ENCODE measurements at places on chromosomes 16 and 17.

DNA sequence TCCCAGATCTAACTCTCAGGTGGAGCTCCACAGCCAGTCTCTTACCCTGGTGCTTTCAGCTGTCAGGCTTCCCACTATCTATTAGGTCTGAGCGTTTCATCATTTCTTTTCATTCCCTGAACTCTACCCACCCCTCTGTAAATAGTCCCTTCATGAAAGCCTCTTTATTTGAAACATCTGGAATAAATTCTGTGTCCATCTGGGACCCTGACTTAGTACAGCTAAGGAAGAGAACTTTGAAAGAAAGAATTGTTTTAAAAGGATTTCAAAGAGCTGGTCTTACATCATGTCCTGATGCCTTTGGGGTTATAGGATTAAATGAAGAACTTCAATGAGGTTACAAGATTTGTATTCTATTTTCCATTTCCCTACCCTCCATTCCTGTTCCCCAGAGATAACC is 388.5 kb upstream of the CA10 start:
- DNase-seq: no peak

DNA sequence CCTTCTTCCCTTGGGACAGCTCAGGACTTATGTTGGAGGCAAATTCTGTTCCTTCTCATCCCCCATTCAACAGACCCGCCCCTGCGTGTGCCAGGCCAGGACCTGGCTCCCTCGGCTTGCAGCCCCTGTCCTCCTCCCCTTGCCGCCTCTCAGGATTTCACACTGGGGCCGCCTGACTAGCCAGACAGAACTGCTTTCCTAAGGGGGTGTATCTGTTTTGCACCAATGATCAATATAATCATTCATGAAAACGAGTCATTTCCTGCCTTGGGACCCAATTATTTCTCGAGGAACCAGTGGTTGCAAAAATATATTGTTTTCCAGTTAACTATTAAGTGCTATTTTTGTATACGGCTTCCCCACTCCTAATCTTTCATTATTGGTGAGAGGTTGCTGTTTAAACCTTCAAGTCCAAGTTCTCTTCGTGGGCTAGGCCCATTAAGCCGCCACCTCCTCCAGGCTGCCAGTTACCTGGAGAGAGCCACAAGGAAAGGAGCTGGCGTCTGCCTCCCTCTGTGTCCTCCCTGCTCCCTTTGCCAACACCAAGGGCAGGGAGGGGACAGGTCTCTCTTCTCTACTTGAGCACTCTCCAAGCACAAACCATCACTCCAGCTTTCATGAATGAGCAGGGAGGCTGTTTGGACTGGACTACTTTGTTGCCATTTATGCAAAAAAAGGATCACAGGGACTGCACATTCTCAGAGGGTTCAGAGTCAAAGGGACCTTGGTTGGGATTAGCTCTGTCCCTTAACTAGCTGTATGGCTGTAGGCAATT is 8.9 kb downstream of the DCAKD start:
- DNase-seq: no peak

DNA sequence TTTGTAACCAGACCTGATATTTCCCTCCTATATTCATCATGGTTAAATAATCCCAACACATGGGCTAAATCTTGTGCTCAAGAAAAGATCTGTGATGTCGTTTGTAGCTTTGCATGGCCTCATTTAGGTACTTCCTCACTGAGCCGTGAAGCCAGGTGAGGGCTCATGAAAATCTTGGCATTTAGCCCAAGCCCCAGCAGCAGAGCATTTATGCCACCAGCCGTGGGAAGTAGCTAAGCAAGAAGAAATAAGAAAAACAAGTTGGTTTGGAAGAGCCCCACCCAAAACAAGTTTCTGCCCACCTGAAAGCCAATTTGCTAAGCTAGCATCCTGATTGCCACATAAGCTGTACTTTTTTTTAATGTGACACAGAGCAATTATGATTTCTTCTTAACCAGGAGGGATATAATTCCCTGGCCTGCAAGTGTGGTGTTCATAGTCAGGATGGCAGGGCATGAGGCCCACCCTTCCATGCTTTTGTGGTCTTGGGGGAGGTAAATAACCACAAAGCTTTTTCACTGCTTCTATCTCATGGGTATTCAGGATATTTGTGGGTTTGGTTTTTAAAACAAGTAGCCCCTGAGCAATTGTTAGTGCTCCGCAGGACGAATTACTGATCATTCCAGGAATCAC is 10.5 kb downstream of the TMIGD1 start:
- DNase-seq: no peak

DNA sequence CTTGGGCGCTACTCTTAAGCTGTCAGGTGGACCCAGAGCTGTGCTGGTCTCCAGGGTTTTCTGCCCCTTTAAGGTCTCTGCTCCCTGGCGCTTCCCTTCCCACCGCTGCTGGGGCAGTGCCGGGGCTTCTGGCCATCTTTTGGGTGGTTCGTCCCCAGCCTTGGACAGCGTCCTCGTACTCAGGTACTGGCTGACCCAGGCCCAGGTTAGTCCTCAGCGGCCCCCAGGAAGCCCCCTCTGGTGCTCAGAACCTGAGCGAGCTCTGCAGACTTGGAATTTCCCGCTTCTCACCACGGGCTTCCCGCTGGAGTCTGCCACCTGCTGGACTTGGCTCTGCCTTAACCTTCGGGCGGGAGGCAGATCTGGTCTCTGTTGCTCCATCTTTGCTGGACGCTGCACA is 94.1 kb upstream of the ZNF750 start:
- DNase-seq: no peak

- DNase-seq: no peak
Observed at GRCh38 chr17:57538736-57539456, 206.2 kb downstream of the CCDC182 start.

DNA sequence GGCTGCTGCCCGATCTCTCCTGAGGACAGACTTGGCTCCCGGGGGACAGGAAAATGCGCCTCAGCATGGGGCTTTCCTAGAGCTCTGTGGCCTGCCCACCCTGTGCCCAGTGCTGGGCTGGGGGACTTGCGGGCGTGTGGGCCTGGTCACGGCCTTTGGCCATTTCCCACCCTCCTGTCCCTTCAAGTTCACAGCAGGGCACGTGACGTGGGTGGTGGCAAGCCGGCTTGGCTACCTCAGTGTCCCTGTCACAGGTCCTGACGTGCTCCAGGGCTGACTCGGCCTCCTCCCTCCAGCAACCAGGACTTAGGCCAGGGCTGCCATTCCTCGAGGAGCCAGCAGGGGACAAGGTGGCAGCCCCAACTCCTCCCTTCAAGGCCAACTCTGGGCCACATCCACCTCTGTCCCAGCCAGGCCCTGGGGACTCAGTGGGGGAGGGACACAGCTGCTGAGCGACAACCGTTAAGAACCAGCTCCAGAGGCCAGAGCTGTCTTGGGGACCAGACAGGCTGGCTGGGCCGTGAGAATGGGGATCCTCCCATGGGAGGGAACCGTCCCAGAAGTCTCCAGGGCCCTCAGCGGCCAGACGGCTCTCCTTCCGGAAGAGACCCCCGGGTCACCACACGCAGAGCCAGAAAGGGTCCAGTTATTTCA is 981 bp upstream of the UNC13D start:
- peak; percentile 66 for DNase-seq

GRCh38 chr16:74455213-74455612 is 33.9 kb upstream of the CLEC18B start:
- no peak for DNase-seq

- DNase-seq: no peak
Observed at GRCh38 chr16:28140788-28141618, 70.8 kb downstream of the XPO6 start.

DNA sequence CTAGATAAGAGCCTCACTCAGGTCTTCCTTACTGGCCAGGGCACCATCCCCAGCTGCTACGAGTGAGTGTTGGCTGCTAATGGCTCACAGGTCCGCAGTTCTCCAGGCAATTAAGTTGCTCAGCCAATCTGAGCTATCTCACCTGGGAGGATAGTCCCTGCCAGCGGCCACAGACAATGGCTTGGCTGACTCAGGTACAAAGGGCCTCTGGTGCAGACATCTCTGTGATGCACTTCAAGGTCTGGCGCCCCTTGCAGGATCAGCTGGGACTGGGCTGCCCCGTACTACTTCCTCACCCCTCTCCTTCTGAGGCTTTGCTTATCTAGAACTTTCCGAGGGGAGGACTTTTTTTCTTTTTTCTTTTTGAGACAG is 49.2 kb upstream of the EMP2 start:
- DNase-seq: no peak

- no peak for DNase-seq
Observed at GRCh38 chr17:54111576-54111975, 288.8 kb downstream of the KIF2B start.

- DNase-seq: no peak
Observed at GRCh38 chr16:62970851-62971250, 934.6 kb upstream of the CDH8 start.

- no peak for DNase-seq
Observed at GRCh38 chr16:57601801-57602478, 26.5 kb upstream of the ADGRG1 start.

All from neural crest cell (in vitro differentiated cells).